ENCODE measurements at places on chromosomes 6 and 20.

GRCh38 chr20:20368418-20369249 is 730 bp downstream of the INSM1 start:
- DNase-seq: no peak

- no peak for DNase-seq
Measured at GRCh38 chr20:63006540-63007359, at the start of gene BHLHE23. BHLHE23 (minus strand) TSS chr20:63006964; CDS start chr20:63006774, 190 bp downstream.

GRCh38 chr20:20334489-20334888 is 33.4 kb upstream of the INSM1 start:
- DNase-seq: no peak

DNA sequence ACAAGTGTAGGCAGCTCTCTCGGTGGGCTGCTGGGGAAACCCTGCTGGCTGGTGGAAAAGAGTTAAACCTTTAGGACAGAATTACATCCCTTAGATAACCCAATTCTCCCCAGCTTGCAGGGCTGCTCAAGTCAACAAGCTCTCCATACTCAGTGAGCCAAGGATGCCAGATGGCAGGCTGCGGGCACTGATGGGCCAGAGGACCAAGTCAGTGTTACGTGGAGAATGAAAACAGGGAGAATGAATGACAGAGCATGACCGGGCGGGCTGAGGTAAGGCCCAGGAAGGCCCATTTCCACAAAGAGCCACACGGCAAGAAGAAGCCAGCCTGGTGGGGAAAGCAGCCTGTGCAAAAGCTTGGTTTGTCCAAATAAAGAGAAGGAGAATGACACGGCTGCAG is 58.7 kb upstream of the CD93 start:
- DNase-seq: no peak

- no peak for DNase-seq
Measured at GRCh38 chr20:41316602-41317545, 657 bp downstream of the ZHX3 start.

DNA sequence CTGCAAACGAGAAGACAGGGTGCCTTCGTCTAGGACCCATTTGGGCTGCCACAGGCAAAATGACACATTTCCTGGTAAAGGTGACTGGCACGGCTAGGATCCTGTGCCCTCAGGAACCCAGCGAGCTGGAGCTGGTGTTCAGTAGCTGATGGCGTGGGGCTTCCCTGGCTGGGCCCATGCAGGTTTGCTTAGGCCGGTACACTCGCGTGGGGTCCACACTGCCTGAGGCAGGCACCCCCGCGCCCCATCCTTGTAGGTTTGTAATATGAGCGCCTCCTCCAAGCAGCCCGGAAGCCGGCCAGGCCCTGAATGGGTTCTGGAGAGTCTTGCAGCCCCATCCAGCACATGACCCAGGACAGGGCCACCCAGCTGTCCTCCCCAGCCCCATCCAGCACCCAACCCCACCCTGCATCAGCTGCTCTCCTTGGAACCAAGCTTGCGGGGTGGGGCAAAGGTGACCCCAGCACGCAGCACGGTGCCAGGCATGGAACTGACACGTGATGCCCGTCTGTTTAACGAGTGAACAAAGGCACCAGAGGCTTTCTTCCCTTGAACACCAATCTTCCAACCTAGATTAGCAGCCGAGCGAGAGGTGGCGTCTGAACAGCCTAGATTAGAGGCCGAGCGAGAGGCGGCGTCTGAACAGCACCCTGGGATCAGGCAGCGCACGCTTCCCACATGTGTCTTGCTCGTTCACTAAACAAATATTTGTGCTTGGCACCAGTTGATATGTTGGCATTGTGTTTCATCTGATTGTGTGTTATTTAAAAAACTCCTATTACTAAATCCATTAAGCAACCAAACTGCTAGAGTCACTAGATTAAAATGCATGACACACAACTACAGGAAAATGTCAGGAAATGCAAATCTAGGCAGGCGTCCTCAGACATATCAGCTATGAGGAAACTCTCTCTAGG is 112.1 kb downstream of the DLL1 start:
- DNase-seq: no peak

DNA sequence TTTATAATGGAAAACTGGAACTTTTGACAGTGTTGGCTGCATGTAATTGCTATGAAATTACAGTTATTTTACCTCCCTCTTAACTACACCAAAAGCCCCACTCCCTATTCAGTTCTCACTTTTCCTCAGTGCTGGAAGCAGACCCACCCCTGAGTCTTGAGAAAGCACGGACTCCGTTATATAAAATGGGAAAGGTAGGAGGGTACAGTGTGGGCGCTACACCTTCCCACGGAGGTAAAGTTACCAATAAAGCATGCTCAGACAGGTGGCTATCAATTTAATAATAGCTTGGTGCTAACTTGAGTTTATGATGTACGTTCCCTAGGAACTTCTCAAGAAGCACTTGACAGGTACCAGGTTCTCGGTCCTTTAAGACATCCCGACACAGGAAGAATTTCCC is 59.0 kb downstream of the CLIC5 start:
- no peak for DNase-seq

- no peak for DNase-seq
Measured at GRCh38 chr6:141764388-141764787, 368.3 kb upstream of the GJE1 start.

- DNase-seq: no peak
Measured at GRCh38 chr6:68642081-68642480, 7.0 kb downstream of the ADGRB3 start.

DNA sequence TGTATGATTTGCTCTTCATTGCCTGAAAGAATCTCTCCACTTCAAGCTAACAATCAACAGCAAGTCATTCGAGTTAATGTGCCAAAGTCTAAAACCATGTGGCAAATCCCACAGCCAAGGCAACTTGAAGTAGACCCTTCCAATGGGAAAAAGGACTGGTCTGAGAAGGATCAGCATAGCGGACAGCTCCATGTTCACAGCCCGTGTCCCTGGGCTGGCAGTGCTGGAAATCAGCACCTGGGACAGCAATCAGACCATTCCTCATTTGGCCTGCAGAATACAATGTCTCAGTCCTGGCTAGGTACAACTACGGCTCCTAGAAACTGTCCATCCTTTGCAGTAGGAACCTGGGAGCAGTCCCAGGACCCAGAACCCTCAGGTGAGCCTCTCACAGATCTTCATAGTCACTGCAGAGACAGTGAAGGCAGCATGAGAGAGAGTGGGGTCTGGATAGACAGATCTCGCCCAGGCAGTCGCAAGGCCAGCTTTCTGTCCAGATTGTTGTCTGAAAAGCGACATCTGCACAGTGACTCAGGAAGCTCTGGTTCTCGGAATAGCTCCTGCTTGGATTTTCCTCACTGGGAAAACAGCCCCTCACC is 1.1 kb downstream of the GJA10 start:
- DNase-seq: peak; percentile 66

- no peak for DNase-seq
Measured at GRCh38 chr6:132948889-132949288, 134.5 kb downstream of the RPS12 start.

GRCh38 chr20:53302695-53303412 is 290.8 kb downstream of the ZNF217 start:
- DNase-seq: no peak

- no peak for DNase-seq
Measured at GRCh38 chr20:48478370-48478769, 349.4 kb downstream of the PREX1 start.

DNA sequence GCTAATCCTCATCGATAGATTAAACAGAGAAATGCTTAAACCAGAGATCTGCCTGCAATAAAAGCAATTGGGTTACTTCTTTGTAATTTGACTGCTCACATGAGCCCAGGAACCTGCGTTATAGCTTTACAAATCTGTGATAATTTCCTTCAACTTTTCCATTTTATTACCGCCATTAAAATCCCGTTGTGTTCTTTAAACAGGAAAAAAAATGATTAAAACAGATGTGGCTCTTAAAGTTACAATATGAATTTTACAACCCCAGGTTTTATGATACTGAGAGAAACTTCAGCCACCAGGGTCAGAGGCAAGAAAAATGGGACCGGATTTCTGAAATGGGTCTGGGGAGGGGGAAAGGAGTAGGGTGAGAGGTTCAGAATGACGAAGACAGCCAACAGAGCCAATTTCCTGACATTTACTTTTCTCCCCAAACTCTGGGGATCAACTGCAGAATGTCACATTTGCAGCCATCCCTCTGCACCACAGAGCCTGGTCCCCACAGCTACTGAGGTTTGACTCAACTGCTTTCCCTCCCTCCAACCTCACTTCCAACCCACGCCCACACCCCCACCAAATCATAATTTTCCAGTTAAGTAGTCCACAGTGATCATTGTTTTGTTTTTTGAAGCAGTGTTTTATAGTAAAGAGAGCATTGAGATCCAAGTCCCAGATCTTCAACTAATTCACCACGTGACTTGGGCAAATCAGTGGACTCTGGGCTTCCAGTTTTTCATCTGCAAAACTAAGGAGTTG is 77.6 kb upstream of the EYA2 start:
- DNase-seq: no peak

DNA sequence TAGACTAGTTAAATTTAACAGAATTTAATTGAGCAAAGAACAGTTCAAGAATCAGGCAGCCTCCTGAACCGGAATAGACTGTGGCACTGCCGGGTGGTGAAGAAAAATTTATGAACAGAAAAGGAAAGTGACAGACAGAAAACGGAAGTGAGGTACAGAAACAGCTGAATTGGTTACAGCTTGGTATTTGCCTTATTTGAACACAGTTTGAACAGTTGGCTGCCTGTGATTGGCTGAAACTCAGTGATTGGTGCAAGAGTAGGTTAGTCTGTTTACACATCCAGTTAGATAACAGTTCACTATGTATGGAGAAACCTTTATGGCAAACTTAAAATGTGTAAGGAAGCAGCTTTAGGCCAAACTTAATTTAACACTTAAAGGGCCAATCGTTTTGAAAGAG is 116.0 kb upstream of the CITED2 start:
- no peak for DNase-seq

DNA sequence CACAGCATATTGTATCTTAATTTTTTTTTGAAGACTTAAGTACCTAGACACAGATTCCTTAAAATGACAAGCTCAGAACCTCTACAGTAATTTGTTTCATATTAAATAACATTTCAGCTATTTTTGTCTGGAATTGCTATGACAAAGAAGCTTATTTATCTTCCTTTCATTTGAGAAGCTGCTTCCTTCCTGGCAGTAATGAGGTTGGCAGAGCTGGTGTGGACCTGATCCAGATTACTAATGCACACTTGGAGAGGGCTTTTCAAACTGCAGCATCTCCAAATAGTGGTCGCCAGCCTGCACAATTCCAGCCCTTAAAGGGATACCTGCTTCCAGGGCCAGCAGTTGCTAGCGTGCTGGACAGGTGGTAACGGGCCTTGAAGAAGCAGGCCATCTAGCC is 12.1 kb downstream of the PTCHD4 start:
- no peak for DNase-seq

GRCh38 chr20:53468587-53468986 is 125.1 kb downstream of the ZNF217 start:
- DNase-seq: no peak

- no peak for DNase-seq
Measured at GRCh38 chr6:56806368-56806767, 148.5 kb upstream of the BEND6 start.

GRCh38 chr6:775863-776262 is 82.9 kb upstream of the EXOC2 start:
- DNase-seq: no peak

- DNase-seq: no peak
Measured at GRCh38 chr6:55033016-55033546, 141.2 kb upstream of the HCRTR2 start.

- no peak for DNase-seq
Measured at GRCh38 chr6:111113336-111114086, 26.2 kb downstream of the SLC16A10 start.

DNA sequence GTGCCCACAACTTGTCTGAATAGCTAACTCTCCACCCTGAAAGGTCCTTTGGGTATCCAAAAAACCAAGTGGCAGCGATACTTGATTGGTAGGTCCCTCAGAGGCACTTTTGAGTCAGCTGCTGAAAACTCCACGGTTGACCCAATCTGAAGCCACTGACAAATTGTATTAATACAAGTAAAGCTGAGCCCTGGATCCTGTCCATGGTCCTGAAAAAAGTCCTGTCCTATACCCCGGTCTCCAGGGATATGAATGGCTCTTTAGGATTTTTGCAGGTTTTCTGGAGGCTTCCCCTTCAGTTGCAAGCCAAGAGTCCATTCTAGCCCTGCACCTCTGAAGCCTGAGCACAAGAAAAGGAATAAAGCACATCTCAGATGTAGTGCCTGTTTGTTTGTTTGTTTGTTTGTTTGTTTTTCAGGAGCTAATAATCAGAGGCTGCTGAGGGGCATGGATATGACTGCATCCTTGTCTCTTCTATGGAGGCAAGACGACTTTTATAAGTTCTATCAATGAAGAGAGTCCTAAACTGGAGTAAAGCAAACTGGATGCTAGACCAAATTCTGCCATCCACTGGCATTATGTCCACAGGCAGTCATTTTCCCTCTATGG is 1.7 kb upstream of the SLC12A5 start:
- DNase-seq: no peak

- DNase-seq: no peak
Measured at GRCh38 chr6:111534231-111534751, 51.3 kb upstream of the REV3L start.

- DNase-seq: no peak
Measured at GRCh38 chr6:136085370-136086115, 164.6 kb downstream of the MTFR2 start.

DNA sequence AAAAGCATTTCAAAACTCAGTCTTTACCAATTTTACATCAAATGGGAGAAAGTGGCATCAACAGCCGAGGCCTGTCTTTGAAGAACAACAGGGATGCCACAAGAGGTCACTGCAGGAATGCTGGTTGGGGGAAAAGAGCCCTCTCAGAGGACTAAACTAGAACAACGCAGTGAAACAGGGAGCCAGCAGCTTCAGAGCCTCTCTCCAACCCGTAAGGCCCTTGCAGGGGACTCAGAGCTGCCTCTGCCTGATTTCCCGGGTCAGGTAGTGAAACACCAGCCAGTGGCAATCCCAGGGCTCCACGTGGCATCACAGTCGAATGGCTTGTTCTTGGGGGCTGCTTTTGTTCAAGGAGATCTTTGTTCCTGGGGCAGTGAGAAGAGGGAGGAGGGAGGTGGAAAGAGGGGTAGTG is 55.0 kb upstream of the KCNK16 start:
- no peak for DNase-seq

- peak; percentile 33 for DNase-seq
Measured at GRCh38 chr6:129317931-129318820, 391.8 kb downstream of the ARHGAP18 start.

DNA sequence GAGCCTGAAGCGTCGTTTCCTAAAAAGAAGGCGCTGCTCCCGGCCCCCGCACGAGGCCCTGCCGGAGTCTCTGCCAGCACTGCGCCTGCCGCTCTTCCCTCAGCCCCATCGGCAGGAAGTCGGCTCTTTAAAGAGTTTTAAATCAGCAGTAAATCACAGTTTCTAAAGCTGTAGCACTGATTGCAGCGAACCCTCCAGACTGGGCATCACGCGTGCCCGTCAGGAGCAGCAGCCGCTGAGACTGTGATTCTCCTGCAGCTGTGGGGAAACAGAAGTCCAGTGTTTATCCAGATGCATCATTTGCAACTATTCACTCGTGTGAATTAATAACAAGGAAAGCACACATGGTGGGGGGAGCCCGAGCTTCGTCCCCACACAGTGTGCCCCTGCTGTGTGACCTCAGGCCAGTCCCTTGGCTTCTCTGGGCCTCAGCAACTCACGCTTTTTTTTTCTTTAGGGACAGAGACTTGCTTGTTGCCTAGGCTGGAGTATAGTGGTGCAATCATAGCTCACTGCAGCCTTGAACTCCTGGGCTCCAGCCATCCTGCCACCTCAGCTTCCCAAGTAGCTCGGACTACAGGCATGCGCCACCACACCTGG is 28.3 kb downstream of the DLL1 start:
- DNase-seq: no peak

- no peak for DNase-seq
Measured at GRCh38 chr6:32752580-32752979, 10.8 kb downstream of the HLA-DQB2 start.

Measured in left renal pelvis (tissue), 4 donors.